ENCODE measurements at places on chromosomes 6 and 20. TPM values are rescaled to one million over a fixed set of nuclear protein-coding genes. Genes with fewer than 3 reads are reported as not detected.

The BAG2 gene
- total RNA-seq = 3.7 TPM

The OR12D1 gene
- total RNA-seq = not detected

The COL19A1 gene
- 5.9 TPM for total RNA-seq

The NKX2-4 gene
- not detected for total RNA-seq

The GCLC gene
- total RNA-seq = 15.8 TPM

The CFB gene
- total RNA-seq = 0.62 TPM

The CST4 gene
- total RNA-seq = not detected

The BMP5 gene
- 4.4 TPM for total RNA-seq

The ULBP1 gene
- 3.9 TPM for total RNA-seq

The CYB5R4 gene
- total RNA-seq = 13.7 TPM

DNA sequence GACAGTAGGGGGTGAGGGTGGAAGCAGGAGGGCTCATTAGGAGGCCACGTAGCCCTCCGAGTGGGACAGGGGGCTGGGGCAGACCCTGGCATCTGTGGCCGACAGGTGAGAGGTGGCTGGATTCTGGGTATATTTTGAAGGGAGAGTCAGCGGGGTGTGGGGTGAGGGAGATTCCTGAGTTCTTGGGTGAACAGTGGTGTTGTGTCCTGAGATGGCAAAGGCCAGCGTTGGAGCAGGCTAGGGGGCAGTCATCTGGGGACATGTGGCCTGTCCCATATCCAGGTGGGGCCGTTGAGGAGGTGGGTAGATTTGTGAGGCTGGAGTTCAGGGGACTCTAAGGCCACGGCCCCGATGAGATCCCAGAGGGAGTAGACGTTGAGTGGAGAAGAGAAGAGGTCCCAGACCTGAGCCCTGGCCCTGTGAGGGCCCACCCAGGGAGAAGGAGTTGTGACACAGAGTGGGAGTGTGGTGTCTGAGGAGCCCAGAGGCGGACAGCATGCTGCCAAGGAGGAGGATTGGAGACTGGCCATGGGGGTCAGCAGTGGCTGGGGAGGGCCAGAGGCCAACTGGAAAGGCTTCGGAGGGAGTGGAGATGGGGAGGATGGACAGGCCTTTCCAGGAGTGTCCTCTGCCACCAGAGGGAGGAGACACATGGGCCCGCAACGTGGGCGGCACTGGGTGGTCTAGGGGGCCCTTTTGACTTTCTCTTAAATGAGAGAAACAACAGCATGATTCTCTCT lies 19.6 kb downstream of the PACSIN1 start:
- no peak for DNase-seq

GRCh38 chr6:149261364-149262040 lies 56.0 kb upstream of the TAB2 start:
- DNase-seq = no peak

- no peak for DNase-seq
These were observed 50.8 kb downstream of the METTL24 start for GRCh38 chr6:110307368-110307767.

GRCh38 chr6:3285732-3286131 lies 27.0 kb downstream of the PSMG4 start:
- DNase-seq = no peak

DNA sequence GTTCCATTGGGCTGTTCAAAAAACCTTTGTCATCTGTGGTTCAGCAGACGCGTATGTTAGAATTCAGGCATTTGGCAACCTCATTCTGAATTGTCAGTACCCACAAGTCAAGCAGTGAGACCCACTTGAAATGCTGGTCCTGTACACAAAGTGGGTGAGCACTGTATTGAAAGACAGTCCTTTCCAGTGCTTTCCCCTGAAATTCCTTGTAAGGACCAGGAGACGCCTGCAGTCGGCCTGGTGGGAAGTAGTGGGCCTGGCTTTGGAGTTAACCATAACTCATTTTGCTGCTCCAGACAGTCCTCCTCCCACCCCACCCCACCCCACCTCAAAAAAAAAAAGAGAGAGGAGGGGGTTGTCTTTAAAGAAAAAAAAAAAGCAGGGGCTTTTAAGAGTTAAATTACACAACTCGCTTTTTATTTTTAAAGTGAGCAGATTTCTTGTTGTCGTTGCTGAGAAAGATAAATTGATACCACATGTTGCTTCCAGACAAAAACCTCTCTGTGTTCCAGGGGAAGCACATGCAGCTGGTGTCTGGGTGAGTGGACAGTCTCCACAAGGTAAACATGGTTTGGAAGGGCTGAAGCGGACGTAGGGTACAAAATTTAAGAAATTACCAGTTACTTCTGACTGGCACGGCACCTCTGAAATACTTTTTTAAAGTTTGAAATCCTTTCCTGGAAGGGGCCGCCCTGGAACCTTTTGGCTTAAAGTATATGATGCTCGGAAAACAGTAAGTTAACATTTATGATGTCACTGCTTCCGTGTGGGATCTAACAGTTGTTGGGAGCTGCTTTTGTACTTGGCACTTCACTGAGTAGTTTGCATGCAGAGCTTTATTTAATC lies 95.3 kb downstream of the FOXO3 start:
- peak; percentile 6 for DNase-seq

GRCh38 chr6:37129566-37129965 lies 40.4 kb upstream of the PIM1 start:
- no peak for DNase-seq

- DNase-seq = no peak
These were observed 4.8 kb downstream of the PPP1R10 start for GRCh38 chr6:30612213-30612612.

GRCh38 chr6:127182501-127182900 lies 64.0 kb downstream of the RSPO3 start:
- DNase-seq = no peak

DNA sequence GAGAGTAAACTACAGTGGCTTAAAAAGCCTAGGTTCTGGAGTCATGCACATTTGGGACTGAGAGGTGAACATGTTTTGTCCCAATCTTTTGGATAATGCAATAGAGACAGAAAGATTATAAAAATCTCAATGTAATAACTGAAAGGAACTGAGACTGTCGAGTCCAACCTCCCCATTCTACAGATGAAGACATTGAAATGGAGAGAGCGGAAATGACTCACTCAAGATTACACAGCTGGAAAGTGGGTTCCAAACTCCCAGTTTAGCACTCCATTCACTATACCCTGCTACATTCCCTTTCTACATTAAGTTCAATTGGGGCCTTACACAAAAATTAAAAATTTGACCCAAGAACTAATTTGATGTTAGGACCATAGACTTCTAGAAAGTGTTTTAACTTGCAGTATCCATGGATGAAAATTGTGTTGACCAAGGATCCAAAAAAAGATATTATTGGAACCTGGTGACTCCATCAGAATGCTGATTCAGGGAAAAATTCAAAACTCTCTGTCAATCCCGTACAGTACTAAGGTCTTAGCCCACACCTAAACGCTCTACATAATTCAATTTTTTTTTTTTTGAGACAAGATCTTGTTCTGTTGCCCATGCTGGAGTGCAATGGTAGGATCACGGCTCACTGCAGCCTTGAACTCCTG lies 1.5 kb upstream of the ILRUN start:
- DNase-seq = no peak

DNA sequence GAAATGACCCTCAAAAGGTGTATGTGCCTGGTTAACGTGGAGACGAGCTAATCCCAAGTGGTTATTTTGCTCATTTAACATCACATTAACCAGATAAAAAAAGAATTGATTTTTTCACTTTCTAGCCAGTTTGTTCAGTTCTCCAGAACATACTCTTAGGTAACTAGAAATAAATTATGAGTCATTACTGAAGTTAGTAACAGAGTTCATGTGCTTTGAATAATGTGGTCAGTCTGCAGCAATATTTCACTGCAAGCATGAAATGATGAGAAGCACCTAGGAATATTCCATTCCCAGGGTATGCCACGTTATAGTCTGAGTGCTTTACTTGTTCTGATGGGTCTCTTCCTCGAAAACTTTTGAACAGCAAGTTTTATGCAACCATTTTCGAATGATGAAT lies 138.3 kb upstream of the INSM1 start:
- DNase-seq = no peak

GRCh38 chr6:158797331-158798310 lies 21.5 kb downstream of the EZR start:
- DNase-seq = no peak

DNA sequence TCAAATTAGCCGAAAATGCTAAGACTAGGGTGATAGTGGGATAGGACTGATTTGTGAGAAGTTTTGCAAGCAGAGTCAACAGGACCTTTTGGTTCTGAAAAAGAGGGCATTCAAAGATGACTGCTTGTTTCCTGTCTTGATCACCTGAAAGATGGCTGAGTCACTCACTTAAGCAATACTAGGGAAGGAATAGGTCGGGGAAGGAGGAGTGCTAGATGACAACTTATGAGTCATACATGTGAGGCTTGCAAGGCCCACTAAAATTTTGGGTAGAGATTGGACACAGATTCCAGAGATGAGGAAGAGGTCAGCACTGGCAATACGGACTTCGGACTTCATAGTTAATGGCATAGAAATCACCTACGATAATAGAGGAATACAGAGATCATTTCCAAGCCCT lies 89.2 kb downstream of the FAM83B start:
- no peak for DNase-seq

- no peak for DNase-seq
These were observed 24.2 kb downstream of the NEDD9 start for GRCh38 chr6:11208267-11208666.

GRCh38 chr6:133240511-133241085 lies 559 bp upstream of the EYA4 start:
- DNase-seq = no peak

- DNase-seq = no peak
These were observed 20.4 kb upstream of the BMP2 start for GRCh38 chr20:6746901-6747609.

DNA sequence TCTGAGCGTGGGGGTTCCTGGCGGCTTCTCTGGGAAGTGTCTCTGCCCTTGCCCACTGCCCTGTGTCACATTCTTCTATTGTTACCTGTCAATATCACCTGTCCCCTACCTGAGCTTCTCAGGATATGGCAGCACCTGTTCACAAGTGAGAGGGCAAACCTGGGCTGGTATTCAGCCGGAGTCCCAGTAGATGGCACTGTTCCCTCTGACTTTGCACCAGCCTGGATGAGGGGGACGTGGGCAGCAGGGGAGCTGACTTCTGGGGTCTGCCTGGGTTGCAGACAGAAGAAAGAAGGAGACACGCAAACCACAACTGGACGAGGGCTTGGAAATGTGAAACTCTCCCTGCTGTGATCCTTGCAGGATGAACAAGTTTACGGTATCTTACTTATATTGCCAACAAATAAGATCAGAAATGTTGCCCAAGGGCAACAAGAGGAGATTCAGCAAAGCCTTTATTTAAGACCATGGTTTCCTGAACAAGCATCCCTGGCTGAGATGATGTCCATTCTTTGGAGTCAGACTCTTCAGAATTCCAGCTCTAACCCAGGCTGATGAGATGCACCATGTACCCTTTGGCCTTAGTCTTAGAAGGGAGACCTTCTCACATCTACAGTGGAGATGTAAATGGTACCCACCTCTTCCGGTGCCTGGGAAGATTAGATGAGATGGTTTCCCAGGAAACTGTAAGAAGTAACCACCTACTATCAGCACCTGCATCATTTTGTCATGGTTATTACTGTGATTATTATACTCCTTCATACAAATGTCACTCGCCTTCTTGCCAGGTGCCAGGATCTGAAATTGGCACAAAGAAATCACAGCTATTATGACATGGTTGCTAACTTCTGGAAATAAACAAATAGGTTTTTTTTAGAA lies 400.0 kb upstream of the CDH4 start:
- no peak for DNase-seq

DNA sequence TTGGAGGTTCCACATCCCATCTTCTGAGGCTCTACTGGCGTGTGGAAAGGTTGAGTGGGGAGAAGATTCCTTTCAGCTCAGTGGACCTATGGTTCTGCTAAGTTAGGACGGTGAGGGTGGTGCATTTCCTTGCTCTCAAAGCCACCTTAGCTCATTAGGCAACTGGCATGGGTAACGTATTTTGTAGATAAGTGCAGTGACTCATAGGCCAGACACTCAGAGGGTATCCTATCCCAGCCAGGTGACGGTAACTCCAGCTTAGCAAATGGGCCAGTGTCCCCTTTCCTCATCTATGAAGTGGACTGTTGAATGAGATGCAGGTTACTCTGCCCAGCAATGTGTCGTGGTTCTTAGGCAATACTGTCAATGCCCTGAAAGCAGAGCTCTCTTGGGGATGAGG lies 3.7 kb downstream of the RPS6KA2 start:
- DNase-seq = no peak

- DNase-seq = no peak
These were observed 168.9 kb downstream of the PDSS2 start for GRCh38 chr6:107290491-107290890.

- no peak for DNase-seq
These were observed 1.4 kb upstream of the GCLC start for GRCh38 chr6:53546281-53546680.

GRCh38 chr6:43493230-43493629 lies 15.9 kb downstream of the TJAP1 start:
- DNase-seq = no peak

- DNase-seq = no peak
These were observed 23.9 kb downstream of the DEFB114 start for GRCh38 chr6:49939993-49940498.

GRCh38 chr20:17663040-17663399 lies 19.0 kb downstream of the RRBP1 start:
- DNase-seq = no peak

GRCh38 chr6:129733290-129733689 lies 23.3 kb upstream of the ARHGAP18 start:
- DNase-seq = no peak

DNA sequence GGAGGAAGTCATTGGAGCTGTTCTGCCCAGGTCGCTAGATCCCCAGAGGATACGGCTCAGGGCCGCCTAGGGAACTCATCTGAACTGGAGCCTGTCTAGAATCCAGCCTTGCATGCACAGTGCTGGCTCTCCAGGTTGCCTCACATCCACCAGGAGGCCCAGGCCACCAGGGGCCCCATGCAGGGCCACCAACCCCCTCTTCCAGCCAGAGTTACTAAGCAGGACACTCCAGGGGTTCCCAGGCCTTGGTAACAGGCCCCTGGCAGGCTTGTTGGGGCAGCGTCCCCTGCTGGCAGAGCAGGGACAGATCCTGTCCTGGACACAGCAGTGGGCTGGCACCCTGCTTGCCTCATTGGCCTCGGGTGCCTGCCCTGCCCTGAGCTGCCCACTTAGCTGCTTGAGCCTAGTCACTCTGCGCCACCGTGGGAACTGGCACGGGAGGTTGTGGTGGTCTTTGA lies 35.3 kb downstream of the EFCAB8 start:
- no peak for DNase-seq

- no peak for DNase-seq
These were observed 453.2 kb downstream of the QKI start for GRCh38 chr6:163867518-163868292.

GRCh38 chr6:128505603-128506002 lies 14.8 kb downstream of the PTPRK start:
- DNase-seq = no peak

Data from occipital lobe (tissue), 3 donors.